ENCODE measurements at places on chromosomes 11 and 22.

DNA sequence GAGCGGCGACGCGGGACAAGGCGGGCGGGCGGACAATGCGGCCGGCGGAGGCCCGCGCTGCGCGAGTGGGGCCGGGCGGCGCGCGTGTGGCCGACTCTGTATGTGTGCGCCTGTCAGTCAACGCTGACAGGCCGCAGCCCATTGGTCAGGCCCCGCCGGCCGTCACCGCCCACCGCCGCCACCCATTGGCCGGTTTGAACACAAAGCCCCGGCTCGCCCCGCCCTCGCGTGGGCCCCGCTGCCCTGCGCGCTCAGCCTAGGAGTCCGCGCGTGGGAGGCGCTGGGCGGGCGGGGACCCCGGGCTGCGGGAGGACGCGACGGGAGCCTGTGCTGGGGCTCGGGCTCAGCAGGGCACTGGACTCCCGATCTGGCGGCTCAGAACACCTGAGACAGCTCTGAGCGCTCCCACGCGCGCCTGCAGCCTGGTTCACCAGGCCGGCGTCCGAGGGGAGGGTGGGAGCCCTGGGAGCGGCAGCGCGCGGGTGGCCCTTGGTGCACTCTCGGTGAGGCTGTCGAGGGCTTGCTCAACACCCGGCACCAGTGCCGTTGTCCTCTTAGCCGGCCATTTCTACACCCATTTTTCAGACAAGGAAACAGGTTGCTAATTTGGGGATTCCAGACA is at the start of gene SUN2:
Gene SUN2 (minus strand): TSS at position 88 of the 622 bp plus-strand sequence. CDS start 3,370 bp downstream, outside the sequence.
- DNase-seq = peak; percentile 95

DNA sequence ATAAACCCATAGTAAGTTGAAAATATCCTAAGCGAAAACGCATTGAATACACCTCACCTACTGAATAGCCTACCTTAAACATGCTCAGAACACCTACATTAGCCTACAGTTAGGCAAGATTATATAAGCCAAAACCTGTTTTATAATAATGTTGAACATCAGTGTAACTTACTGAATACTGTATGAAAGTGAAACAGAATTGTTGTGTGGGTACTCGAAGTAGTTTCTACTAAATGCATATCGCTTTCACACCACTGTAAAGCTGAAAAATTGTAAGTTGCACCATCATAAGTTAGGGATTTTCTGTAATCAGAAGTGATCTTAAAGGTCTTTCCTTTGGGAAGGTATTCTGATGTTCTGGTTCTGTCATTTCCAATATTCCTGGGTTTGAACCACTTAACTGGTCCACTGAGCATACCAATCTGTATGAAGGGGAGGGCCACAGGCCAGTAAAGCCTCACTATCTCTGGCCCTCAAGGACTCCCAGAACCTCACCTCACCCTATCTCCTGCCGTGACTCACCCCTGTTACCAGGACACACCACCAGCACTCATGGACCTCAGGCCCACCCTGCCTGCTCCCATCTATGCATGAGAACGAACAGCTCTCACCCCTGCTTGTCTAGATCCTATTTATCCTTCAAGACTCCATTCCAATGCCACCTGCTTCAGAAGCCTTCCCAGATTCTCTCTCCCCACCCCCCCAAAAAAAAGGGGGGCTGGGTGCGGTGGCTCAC is 70.0 kb downstream of the NAT10 start:
- DNase-seq = no peak

DNA sequence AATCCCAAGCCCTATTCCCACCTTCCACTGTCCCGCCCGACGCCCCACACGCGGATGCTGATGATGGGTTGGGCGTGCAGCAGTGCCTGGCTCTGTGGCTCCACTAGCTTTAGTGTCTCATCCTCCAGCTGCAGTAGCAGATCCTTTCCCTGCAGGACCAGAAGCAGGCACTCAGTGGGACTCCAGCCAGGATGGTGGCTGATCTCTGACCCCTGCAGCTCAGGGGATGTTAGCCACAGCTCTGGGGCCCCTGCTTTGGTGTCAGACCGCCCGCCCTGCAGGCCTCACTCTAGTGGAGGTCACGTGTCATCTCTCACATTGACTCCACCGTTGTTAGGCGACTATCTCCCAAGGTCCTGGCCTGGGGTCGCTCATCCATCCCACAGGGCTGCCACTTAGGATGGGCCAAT is 11.8 kb downstream of the SMPD1 start:
- DNase-seq = no peak

GRCh38 chr11:31818874-31819331 is 7.8 kb upstream of the PAX6 start:
- DNase-seq = no peak

DNA sequence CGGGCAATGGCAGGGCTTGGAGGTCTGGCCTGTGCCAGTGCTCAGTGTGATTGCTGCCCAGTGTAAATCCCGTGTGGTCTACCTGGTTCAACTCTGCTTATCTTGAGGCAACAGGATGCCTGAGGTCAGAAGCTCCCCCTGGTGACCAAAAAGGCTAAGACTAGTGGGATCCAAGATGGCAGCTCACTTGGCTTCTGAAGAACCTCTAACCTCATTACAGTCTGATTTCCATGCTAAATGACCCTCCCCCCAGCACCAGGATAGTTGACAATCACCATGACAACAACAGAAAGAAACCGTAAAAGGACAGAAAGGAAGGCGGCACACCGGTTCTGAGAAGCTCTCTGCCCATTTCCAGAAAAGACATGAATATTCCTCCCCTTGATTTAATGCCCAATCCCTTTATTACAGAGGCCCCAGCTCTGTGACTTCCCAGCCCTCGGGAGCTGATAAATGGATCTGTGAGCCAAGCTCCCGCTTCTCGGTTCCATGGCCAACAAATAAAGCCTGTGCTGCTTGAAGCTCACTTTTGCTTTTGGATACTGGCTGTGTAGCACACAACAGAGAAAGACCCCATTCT is 398.4 kb downstream of the CTTN start:
- DNase-seq = no peak

DNA sequence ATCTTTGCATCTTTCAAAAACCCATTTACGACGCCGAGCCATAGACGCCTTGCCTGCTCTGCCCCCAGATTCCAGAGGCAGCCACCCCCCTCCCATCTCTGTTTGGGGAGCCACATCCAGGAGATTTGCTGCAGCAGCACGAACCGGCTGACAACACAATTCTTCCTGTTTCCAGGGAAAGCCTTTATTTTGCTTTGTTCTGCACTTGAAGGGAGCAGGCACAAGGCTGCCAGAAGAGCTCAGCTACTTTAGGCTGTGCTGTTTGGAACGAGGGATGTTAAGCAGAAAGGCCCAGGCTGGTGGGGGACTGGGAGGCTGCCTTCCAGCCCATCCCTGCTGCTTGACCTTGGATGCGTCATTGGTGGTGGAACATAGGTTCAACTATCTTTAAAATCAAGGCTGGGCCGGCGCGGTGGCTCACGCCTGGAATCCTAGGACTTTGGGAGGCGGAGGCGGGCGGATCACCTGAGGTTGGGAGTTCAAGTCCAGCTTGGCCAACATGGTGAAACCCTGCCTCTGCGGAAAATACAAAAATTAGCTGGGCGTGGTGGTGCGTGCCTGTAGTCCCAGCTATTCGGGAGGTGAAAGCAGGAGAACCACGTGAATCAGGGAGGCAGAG is 243.9 kb downstream of the MIAT start:
- DNase-seq = no peak

DNA sequence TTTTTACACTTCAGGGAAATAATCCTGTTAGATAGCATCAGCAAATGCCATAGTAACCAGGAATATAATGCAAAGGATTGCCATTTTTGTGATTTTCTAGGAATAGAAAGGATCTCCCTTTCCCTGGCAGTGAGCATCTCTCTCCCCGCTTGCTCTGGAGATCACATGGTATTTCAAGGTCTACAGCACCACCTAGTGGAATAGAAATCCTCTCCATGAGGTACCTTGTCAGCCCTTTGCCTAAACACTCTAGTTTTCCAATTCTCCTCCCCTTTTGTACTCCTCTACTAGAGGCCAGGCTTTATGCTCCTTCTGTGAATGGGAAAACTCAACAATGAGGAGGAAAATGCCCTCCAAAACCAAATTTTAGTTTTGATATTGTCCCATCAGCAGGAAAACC is 78.4 kb downstream of the XRRA1 start:
- peak; percentile 33 for DNase-seq

DNA sequence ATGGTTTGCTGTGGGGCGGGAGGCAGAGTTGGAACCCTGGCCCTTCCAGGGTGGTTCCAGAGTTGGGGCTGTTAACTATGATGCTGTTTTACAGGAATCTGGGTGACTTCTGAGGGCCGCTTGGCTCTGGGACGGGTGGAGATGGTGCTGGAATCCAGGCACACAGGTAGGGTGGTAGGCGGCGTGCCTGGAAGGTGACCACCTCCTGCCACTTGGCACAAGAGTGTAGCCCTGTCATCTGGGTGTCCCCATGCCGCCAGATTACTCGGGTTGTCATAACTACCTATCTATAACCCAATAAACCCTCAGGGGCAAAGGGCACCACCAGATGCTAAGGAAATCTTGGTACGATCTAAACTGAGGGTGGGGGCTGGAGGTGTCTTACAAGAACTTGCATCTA is 1.3 kb downstream of the CARS1 start:
- DNase-seq = no peak

- DNase-seq = no peak
Measured at GRCh38 chr11:33772300-33772699, 2.0 kb downstream of the FBXO3 start.

DNA sequence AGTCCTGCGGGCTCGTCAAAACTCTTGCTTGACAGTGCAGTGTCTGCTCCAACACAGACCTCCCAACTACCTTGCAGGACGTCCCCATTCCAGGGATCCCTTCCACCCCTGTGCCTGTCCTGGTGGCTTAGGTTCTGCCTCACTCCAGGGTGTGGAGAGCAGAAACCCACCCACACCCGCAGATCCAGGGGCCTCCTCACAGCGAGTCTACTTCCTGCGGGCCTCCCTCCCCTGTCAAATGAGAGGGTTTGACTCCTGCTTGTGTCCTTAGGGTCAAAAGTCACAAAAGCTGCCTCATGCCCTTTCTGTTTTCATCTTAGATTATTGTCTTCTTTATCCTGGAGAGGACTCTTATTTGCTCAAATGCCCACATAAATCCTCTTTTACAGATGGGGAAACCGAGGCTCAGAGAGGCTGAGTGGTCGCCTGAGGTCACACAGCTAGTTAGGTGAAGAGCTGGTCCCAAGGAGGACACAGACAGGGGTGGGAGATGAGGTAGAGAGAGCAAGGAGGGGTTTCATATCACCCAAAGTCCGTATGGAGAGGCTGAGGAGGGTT is 81.1 kb upstream of the KCNQ1OT1 start:
- no peak for DNase-seq

- DNase-seq = no peak
Measured at GRCh38 chr22:33056108-33056507, 2.1 kb downstream of the SYN3 start.

DNA sequence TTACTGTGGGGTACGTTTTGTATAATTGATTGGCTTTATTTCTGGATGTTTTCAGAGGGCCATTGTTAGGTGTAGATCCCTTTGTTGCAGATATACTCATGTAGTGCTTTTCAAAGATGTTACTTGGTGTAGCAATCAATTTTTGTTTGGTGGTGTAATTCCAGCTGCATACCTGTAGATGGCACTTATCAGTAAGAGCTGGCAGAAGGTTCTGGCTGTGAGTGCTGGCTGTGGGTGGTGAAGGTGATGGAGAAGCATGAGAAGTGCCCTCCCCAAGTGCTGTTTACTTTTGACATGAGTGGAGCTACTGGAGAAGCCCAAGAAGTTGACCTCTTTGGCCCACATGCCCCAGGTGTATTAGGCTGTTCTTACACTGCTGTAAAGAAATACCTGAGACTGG is 1074.9 kb downstream of the FAM181B start:
- peak; percentile 13 for DNase-seq

DNA sequence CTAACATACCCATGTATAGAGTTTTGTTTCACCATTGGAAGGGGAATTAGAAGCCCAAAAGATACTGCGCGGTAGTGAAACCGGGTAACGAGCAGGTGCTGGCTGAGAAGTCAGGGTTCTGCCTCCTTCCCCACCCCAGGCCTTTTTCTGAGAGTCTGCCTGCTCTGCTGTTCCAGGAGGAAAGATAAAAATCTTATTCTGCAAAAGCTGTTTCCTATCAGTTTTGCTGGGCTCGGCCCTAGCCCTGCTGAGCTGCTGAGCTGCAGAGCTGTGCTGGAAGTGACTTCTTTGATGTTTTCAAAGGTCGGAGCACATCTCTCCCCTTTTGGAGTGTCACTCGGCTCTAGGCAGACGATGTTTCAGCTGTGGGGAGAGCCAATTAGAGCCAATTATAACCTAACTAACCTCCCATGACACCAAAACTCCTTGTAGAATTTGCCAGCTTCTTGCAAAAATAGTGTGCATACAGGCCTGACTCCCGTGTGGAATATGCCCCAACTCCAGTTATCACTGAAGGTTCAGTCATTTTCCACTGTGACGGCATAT is 59.4 kb downstream of the SPATA19 start:
- no peak for DNase-seq

- DNase-seq = no peak
Measured at GRCh38 chr22:31075961-31076360, 5.2 kb upstream of the SMTN start.

GRCh38 chr22:18085188-18085587 is 7.4 kb downstream of the PEX26 start:
- DNase-seq = no peak

DNA sequence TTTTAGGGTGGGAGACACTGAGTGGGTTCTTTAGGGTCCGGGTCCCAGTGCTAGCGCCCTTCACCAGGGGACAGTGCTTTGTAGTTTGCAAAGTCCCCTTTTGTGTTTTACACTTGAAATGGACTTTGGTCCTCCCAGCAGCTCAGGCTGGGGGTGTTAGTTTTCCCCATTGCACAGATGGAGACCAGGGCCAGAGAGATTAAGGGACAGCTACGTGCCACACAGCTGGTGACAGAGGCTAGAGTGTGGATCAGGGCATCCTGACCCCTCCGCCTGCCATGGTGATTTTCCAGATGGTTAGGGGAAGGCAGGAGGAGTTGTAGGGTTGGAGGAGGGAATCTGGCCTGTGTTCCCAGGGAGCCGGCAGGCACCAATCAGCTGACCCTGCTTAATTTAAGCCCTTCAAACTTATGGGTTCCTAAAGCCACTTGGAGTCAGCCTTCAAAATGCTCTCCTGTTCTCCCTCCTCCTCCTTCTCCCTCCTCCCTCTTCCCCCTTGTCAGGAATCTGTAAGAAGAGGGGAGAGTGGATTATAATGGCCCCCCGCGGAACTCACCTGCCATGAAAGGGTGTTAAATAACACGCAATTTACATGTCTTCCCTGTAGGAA is 22.5 kb upstream of the MPPED1 start:
- DNase-seq = no peak

- DNase-seq = no peak
Measured at GRCh38 chr11:113986351-113987140, 11.6 kb downstream of the HTR3A start.
